ENCODE measurements at places on chromosomes 1 and 21.
A peak's percentile ranks its signal among the peaks of the same experiment; 100 is the strongest.

DNA sequence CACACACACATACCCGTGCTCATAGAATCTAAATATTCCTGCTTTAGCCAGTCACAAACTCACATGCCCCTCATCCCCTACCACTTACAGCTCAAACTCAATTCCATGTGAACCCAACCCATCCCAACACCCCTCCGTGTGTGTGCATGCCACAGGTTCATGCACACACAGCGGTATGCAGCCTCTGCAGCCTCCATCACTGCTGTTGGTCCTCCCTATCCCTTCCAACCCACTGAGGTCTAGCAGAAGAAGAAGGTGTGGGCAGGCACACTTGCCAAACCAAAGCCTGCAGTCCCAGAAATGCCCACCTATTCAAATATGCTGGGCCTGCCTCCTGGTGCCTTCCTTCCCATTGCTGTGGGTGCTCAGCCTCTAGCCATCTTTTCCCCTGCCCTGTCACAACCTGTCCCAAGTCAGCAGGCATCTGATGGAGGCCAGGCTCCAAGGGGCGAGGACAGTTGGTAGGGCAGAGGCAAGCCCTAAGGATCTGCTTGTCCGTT lies 26.2 kb downstream of the SLC2A1 start:
- no peak for DNase-seq

- no peak for DNase-seq
Measured at GRCh38 chr1:153648000-153648643, 10.4 kb upstream of the SNAPIN start.

DNA sequence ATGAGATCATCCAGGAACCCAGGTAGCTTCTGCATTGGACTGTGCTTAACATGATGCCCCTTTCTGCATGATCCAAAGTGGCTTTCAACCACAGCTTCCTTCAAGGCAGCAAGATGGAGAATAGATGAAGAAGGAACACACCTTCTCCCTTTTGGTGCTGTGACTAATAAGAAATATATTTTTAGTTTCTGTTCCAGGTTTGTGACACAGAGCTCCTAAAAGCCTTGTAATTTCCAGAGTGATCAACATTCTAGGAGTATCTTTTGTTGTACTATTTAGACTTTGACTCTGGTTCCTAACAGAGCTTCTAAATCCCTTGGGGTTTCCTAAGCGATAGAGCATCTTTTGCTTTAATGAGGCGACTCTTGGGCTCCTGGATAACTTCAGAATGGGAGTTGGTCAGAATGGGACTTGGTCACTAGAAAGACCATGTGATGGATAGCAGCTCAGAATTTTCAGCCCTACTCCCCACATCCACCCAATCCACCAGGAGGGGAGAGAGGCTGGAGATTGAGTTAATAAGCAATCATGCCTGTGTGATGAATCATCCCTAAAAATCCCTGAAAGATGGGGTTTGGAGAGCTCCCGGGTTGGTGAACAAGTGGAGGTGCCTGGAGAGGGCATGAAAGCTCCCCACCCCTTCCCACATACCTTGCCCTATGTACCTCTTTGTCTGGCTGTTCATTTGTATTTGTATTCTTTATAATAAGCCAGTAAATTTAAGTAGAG lies 134.8 kb downstream of the FGGY start:
- DNase-seq = no peak

DNA sequence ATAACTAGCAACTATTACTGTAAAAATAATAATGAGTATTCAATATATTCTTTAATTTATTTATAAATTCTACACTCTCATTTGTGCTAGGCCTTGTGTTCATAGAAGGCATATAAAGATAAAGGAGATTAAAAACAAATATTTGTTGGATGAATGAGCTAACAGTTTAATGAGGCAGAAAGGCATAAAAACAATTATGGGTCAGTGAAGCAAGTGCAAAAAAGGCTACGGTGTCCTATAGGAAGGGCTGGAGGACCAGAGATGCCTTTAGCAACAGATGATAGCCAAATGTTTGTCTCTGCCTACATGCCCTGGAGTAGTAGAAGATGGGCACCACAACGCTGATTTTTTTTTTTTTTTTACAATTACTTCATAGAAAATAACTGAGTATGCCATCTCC lies 45.7 kb downstream of the PTGS2 start:
- DNase-seq = no peak

DNA sequence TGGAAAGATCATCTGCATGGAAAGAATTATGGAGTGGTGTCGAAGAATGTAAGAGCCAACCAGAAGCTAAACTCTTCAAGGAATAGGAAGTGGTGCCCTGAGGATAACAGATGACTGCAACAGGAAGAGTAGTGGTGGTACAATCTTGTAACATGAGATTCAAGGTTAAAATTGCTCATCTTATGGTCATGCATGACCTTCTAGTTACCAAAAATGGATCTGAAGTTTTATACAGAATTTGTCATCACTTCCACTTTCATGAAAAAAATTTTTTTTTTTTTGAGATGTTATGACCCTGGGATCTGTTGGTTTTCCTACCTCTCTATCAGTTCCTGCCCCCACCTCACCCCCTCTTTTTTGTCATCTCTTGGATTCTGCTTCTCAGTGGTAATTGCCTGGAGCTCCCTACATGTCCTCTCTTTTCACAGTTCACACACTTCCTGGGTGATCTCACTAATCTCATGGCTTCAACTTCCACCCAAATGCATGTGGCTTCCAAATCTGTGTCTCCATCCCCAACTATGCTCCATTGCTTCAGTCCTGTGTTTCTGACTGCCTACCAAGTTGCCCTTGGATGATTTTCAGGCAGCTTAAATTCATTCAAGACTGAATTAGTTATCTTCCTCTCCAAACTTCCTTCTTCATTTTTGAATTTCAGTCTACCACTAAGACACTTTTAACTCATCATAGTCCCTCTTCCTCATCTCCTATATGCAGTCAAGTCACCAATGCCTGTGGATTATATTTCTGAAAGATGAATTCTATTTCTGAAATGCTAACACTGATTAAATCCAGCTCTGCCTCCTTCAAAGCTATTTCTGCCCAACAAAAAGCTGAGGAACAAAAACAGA lies 48.4 kb downstream of the SLAMF6 start:
- peak; percentile 66 for DNase-seq

DNA sequence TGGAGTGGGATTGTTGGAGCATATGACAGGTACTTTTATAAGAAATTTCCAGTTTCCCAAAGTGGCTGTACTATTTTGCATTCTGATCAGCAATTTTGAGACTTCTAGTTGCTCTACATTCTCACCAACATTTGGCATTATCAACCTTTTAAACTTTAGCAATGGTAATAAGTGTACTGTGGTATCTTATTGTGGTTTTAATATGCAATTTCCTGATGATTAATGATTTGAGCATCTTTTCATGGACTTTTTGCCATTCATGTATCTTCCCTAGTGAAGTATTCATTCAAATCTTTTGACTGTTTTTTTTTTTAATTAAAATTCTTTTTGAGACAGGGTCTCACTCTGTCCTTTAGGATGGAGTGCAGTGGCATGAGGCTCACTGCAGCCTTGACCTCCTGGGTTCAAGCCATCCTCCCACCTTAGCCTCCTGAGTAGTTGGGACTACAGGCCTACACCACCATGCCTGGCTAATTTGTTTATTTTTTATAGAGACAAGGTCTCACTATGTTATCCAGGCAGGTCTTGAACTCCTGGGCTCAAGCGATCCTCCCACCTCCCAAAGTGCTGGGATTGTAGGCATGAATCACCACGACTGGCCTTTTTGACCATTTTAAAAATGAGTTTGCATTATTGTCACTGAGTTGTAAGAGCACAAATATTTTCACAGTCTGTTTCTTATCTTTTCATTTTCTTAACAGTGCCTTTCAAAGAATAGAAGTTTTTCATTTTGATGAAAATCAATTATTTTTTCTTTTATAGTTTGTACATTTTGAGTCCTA lies 7.8 kb upstream of the SLC6A9 start:
- DNase-seq = no peak

Data from OCI-LY7 (cell line).